NCI-H2081 treated with DMSO at 0.1 percent for 48 hours (cell line): ENCODE measurements at places on chromosomes 7 and 10.

- DNase-seq = no peak
Measured at GRCh38 chr10:20709708-20710107, 187.4 kb downstream of the NEBL start.

DNA sequence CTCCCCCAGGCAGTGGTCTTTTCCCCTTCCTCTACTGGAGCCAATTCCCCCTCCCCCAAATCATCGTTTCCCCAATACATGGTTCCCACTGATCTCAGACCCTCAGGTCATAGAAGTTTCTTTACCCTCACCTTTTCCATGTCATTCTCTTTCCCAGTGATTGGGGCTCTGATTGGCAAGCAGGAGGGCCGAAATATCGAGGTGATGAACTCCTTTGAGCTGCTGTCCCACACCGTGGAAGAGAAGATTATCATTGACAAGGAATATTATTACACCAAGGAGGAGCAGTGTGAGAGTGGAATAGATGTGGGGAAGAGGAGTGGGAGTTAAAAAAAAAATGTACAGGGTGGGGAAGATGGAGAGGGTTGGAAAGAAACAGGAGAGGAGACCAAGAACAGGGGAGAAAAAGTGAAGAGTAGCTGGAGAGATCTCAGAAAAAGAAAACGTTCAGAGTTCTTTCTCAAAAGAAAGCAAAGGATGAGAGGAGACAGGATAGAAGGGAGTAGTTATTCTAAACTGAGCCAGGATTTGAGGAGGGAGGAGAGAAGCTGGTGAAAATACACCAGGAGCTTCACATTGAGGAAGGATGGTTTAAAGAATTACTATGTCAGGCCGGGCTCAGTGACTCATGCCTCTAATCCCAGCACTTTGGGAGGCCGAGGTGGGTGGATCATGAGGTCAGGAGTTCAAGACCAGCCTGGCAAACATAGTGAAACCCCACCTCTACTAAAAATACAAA lies 858 bp downstream of the COPS6 start:
- DNase-seq = no peak

- DNase-seq = no peak
Measured at GRCh38 chr10:89471110-89471809, 56.9 kb downstream of the IFIT5 start.

GRCh38 chr10:31771331-31771831 lies 157.2 kb downstream of the ARHGAP12 start:
- no peak for DNase-seq

DNA sequence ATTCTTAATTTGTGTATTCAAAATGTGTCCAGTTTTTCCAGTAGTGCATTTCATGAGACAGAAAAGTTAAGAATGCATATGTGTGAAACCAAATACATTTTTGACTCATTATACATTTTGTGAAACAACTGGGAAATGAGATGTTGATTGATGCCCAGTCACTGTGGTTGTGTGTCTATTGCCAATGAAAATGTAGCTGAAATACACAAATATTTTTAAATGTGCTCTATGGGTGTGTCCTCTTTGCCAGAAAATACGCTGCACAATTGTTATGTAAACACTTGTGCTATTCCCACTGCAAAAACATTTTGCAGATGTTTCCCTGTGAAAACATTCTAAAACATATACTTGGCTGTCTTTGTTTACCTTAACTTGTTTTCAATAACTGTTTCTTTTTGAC lies 395.2 kb downstream of the TFEC start:
- DNase-seq = no peak

DNA sequence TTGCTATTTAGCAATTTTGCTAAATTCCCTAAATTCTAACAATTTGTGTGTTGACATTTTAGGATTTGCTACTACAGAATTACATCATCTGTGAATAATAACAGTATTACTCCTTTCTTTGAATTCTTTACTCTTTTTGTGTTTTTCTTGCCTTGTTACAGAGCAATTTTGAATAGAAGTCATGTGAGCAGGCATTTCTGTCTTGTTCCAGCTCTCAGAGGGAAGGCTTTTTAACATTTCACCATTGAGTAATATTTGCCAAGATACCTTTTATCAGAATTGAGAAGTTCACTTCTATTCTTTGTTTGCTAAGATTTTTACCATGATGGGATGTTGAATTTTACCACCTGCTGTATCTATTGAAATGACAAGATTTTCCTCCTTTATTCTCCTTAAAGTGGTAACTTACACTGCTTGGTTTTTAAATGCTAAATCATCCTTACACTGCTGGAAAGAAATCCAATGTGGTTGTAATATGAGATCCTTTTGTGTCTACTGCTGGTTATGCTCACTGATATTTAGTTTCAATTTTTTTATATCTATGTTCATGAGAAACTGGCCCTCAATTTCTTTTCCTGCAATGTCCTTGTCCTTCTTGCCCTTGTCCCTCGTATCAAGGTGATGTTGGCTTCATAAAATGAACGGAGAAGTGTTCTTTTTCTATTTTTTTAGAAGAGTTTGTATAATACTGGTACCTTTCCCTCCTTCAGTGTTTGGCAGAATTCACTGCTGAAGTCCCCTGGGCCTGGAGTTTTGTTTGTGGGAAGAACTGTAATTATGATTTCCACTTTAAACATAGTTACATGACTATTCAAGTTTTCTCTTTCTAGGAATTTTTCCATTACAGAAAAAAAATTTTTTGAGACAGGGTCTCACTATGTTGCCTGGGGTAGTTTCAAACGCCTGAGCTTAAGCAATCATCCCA lies 50.3 kb upstream of the ATP6V0A4 start:
- no peak for DNase-seq

GRCh38 chr10:70563230-70563629 lies 39.3 kb downstream of the PRF1 start:
- DNase-seq = no peak

DNA sequence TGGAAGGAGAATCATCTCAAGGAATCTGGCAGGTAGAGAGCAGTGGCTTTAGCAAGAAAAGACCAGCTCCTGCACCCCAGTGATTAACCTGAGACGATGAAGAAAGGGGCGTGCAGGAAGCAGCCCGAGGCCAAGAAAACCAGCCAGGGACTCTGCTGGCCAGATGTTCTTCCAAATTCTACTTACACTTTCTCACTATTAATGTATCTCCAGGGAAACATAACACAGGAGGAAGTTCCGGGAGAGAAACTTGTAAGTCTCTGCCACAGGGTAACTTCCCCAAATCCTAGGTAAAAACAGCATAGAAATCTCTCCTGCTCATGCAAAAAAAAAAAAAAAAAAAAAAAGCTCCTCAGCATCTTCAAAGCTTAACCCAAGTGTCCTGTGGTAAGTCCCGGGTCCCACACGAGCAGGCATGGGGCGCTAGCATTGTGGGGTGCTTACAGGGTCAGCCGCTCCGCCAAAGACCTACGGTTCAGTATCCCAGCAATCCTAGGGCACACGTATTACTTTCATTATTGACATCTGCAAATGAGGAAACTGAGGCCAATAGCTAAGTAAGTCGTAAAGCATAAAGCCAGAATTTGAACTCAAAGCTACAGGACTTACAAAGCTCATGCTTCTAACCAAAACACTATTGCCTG lies 97.2 kb upstream of the GNA12 start:
- DNase-seq = no peak

GRCh38 chr10:101033276-101033675 lies 2.2 kb downstream of the SFXN3 start:
- DNase-seq = no peak

DNA sequence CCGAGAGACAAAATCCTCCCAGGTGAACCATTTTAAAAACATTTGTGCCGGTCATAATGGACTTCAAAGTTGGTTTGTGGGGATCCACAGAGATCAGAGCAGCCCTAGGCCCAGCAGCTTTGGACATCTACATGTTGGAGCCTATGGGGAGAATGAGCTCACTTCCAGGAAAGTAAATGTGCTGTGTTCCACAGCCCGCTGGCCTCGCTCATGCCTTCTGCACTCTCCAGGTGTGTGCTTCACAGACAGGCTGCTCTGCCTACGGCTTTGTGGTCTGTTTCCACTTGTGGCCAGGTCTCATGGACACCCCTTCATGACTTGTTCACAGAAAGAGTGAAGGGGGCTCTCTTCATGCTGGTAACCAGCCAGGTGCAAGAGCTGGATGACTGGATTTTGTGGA lies 141.6 kb downstream of the ADARB2 start:
- no peak for DNase-seq

GRCh38 chr7:15399441-15399840 lies 162.4 kb downstream of the AGMO start:
- no peak for DNase-seq

- no peak for DNase-seq
Measured at GRCh38 chr7:18861514-18862118, 255.8 kb downstream of the TWIST1 start.

DNA sequence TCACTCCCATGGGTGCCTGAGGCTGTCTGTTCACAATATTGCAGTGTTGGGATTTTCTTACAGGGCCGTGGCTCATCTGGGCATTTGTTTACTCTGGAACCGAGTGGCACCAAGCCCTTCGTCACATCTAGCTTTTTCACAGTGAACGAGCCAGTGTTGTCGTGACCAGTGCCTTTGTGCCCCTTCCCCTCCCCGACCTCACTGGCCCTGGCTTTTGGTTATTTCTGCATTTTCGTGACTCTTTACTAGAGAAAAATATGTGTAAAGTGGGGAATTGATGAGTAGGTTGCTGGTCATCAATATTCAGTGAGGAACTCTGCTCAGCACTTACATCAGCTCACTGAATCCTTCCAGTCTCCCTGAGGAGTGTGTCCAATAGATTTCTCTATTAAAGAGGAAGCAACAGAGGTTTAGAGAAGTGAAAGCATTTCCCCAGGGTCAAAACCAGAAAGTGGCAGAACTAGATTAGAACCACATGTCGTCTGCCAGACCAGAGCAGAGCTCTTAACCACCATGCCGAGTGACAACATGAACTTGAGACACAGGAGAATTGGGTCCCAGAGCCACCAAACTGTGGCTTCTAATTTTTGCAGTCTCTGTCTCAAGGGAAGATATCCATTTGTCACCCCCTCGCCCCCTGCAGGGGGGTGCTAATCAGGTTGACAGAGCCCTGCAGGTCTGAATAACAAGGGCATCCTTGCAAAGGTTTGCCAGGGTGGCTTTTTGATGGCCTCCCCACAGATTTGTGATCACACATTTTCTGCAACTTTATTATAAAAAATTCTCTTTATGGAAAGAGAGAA lies 125.3 kb downstream of the CHN2 start:
- DNase-seq = no peak

- DNase-seq = no peak
Measured at GRCh38 chr10:12509016-12509793, 159.9 kb downstream of the CAMK1D start.

GRCh38 chr7:31788445-31788844 lies 101.4 kb downstream of the PPP1R17 start:
- DNase-seq = no peak

GRCh38 chr7:86968618-86969017 lies 90.8 kb downstream of the ELAPOR2 start:
- DNase-seq = no peak

DNA sequence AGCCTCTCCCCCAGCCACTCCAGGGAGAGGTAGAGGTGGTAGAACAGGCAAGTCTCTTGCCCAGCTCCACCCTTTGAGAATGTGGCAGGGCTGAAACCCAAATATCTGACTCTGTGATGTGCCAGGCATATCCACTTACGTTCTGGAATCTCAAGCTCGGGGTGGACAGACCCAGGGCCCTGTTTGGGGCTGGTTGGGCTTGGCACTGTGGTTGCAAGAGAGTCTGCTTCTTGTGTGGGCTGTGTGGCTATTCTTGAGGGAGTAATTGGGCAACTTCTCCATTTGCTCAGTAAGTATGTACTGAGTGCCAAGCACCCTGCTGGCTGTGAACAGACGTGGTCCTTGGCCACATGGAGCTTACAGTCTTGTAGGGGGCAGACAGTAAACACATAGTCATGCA lies 4.7 kb downstream of the UBTD1 start:
- no peak for DNase-seq

DNA sequence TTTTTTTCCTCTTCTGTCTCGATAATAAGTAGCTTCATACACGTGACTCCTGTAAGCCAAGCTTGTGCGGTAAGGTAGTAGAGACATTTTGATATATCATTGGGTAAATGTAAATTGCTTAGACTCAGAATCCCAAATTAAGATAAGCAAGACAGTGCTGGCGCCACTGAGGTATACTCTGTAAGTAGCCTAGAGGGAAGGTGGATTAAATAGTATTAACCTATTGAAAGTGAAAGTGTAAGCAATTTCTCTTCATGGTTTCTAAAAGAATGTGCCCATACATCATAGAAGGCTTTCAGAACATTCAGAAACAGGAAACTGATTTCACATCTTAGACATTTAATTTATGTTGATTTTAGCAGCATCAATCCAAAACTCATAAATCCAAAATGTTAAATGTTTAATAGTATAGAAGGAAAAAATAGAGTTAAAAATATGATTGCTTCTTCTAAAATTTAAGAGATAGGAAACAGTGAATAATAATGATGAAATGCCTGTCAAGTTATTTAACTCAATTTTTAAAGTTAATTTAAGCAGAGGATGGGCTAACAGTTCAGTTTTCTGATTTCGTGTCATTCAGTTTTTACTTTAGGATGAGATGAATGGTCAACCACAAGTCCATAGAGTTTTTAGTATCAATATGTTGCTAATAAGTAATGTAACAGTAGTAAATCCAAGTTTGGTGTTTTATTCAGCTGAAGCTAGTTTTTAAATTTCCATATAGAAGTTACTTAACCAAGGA lies 36.8 kb downstream of the LRRC72 start:
- DNase-seq = no peak

DNA sequence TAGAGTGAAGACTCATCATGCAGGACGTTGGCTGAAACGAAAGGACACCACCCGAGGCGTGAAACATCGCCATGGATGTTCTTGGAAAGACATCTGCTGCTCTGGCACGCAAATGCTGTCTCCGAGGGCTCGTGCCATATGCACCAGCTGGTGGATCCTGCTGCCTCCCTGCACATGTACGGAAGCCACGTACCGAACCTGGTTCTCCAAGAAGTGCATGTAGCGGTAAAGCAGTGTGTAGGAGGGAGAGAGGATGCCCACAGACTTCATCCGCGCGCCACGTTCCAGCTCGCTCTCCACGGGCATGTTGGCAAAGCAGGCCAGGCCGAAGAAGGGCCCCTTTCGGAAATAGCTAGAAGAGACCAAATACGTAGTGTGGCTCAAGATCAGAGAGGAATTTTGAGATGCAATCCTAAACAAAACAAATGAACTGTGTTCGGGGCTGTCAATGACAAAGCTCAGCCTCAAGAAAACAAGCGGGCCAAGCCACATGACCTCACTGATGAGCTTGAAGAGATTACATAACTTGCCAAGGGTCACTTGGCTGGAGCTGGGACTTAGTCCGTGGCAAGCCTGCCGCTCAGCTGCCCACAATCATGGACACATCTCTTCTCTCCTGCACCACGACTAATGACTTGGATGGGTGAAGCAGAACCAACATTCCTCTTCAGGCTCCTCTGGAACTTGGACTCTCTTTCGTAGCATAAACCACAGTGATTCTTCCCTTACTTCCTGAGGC lies 16.5 kb downstream of the DENND11 start:
- no peak for DNase-seq

DNA sequence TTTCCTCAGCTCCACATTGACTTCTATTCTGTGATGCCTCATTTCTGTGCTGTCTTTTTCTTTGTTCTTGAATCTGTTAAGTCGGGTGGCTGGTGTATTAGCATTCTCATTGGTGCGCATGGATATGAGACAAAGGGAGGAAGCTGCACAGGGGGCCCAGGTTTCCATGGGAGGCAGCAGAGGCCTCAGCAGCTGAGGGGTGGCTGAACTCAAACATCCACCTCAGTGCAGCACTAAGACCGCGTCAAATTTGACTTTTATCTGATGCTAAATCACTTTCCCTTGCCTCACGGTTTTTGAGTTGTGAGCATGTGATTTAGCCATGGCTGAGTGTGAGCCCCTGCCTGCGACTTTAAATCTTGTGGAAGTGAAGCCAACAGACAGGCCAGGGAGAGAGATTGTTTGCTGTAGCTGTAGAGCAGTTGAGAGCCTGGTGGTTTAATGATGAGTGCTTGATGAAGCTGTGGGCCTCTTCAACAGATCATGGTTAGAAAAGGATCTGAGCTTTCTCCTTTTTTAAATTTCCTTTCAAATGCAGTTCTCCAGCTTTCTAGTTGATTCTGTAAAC lies 193.3 kb upstream of the ZNF804B start:
- DNase-seq = no peak
